T-helper 17 cell (primary cell): ENCODE measurements at places on chromosomes 12 and 14.

- peak; percentile 73 for DNase-seq
Observed at GRCh38 chr12:106223485-106224354, 24.1 kb downstream of the CKAP4 start.

- DNase-seq = no peak
Observed at GRCh38 chr14:98103705-98104104, 1168.3 kb downstream of the BCL11B start.

GRCh38 chr12:104414581-104415341 lies 42.0 kb upstream of the CHST11 start:
- DNase-seq = no peak

GRCh38 chr12:8519171-8519570 lies 5.9 kb downstream of the CLEC4D start:
- DNase-seq = no peak

DNA sequence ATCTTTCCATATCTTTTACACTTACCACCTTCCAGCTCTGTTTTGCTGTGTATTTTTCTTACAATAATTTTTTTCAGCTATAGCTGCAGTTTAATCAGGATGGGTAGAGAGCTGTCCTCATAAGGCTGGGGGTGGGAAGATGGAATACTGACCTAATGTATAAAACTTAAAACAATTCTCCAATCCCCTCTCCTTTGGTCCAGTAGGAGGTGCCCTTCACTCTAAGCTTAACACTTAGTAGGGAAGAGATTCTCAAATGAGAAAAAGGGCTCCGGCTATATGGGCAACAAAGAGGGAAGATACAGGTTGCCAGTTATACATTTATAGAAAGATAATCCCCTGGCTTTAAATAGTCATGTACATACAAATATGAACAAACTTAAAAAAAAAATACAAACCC lies 2.8 kb downstream of the ORMDL2 start:
- DNase-seq = no peak

DNA sequence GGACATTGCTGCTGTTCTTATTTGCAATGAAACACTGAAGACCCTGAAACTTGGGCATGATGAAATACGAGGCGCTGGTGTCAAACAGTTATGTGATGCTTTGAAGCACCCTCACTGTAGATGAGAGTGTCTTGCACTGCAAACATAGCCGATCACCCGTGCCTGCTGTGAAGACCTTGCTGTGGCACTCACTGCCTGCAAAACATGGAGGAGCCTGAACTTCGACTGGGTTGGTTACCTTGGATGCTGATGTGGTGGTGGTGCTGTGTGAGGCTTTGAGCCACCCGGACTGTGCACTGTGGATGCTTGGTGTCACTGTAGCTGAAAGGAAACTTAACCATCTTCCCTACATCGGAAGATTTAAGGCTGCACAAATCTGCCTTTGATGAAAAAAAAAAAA lies 162.9 kb downstream of the GLT1D1 start:
- DNase-seq = no peak

GRCh38 chr14:24911324-24912109 lies 138.4 kb downstream of the STXBP6 start:
- no peak for DNase-seq

GRCh38 chr14:58048219-58048618 lies 103.8 kb downstream of the ARMH4 start:
- no peak for DNase-seq

GRCh38 chr12:89862511-89863445 lies 154.1 kb upstream of the ATP2B1 start:
- peak; percentile 16 for DNase-seq

- no peak for DNase-seq
Observed at GRCh38 chr12:59298296-59298695, 297.5 kb upstream of the SLC16A7 start.

DNA sequence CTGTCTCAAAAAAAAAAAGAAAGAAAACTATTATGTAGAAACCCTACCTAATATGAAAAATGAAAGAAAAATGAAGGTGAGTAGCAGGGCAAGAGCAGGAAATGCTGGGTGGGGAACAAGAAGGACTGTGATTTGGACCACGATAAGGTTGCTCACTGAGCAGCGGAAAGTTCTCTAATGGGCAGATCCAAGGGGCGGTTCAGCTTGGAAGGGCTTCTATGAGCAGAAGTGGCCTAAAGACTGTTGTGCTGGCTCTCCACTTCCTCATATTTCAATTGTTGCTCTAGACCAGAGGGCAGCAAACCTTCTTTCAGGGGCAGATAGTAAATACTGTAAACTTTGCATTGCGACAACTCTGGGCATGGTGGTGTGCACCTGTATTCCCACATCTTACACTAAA lies 16.3 kb upstream of the NFYB start:
- no peak for DNase-seq

- DNase-seq = no peak
Observed at GRCh38 chr12:47277972-47278448, 198.3 kb upstream of the AMIGO2 start.

DNA sequence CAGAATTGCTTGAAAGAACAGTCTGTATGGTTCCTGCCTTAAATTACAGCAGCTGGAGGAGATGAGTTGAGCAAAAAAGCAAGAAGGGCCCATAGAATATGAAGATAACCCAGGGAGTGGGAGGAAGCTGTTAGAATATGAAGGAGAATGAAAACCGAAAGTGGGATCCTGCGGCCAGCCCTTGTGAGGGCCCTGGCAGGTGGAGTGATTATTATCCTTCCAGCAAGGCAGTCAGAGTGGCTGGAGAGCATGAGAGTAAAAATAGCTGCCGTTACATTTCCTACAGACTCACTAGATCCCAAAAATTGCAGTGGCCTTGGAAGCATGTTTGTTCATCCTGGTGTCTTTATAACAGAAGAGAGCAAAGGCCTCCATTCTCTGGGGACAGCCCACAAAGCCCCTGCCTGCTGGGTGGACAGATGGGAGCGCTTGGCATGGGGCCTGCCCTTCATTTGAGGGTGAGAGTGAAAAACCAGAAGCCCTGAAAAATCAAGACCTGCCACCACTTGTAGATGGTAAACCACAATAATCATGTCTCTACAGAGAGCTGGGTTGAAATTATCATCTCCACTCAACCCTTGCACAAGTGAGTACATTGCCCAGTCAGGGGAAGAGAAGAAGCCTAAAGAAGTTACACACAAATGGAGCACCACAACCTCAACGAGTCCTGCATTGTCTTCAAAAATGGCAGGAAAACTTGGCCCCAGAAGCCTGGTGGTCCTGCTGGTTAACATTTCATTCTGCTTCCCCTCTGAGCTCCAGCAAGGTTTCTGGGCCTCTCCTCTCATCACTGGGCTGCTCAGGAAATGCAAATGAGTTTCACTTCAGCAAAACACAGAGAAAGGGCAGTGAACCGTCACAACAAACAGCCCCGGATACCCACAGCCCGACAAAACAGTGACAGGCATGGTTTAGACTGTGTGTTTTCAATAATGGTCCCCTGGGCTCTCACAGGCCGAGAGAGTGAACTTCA lies 20.5 kb downstream of the ZDHHC22 start:
- DNase-seq = peak; percentile 19

- no peak for DNase-seq
Observed at GRCh38 chr14:104212206-104213095, 74.1 kb downstream of the KIF26A start.

GRCh38 chr14:104383996-104384775 lies 195.4 kb upstream of the C14orf180 start:
- no peak for DNase-seq

- DNase-seq = no peak
Observed at GRCh38 chr12:42978708-42979107, 389.2 kb upstream of the PRICKLE1 start.

- DNase-seq = no peak
Observed at GRCh38 chr14:73022051-73022450, 4.9 kb downstream of the ZFYVE1 start.

DNA sequence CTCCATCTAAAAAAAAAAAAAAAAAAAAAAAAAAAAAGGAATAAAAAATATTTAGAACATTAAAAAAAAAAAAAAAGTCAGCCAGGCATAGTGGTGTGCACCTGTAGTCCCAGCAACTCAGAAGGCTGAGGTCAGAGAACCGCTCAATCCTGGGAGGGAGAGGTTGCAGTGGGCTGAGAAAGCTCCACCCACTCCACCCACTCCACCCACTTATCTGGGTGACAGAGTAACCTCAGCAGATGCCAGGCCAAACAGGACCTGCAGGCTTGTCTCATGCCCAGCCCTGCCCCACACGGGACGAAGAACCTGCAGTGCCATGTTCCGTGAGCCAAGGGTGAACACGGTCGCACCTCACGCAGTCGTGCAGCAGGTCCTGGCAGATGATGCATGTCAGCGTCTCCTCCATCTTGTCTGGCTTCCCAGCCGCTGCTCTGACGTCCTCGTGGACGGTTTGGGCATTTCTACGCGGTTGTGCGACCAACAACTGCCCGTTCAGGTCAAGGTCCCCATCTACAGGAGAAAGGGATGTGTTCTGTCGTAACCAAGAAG lies 28.6 kb downstream of the CHFR start:
- no peak for DNase-seq

DNA sequence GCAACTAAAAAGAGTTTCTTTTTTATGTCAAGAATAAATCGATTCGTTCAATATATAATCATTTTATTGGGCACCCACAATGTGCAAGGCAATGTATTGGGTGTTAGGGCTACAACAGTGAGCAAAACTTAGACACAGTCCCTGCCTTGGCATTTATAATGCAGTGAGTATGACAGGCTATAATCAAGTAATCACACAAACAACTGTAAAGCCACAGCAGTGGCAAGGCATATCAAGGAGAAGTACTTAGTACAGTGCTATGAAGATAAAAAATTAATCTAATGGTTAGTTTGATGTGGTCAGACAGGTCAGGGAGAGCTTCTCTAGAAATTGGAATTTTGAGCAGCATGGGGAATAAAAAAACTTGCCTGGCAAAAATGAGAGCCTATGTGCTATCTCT lies 39.5 kb upstream of the OTOGL start:
- no peak for DNase-seq

DNA sequence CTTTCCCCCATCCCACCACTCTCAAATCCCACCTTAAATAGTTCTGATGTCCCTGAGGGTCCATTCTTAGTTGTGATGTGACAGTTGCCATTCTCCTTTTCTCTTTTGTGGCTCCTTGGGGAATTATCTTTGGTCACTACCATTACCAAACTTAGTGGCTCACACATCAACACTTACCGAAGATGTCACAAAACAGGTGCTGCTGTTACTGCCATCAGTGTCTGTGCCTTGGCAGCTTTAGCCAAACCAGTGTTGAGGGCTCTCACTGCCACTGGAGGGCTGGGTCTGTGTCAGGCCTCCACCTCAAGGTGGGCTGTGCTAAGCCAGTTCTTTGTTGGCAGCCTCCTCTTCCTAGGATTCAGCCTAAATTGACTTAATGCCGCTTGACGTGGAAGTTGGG lies 144.0 kb downstream of the MYRFL start:
- DNase-seq = no peak

DNA sequence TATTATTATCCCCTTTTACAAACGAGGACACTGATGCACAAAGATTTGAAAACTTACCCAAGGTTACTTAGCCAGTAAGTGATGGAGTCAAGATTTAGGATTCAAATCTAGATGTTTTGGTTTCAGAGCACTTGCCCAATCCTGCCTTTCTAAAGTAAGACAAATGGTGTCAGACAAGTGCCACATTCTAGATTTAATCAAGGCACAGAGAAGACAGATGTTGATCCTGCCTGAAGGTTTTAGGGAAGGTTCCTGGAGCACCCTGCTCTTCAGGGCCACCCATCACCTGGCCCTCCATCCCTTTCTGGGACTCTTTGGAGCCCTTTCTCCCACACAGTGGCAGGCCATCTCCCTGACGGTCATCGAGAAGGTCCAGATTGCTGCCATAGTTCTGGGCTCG lies 2.9 kb downstream of the MARCHF9 start:
- DNase-seq = no peak

DNA sequence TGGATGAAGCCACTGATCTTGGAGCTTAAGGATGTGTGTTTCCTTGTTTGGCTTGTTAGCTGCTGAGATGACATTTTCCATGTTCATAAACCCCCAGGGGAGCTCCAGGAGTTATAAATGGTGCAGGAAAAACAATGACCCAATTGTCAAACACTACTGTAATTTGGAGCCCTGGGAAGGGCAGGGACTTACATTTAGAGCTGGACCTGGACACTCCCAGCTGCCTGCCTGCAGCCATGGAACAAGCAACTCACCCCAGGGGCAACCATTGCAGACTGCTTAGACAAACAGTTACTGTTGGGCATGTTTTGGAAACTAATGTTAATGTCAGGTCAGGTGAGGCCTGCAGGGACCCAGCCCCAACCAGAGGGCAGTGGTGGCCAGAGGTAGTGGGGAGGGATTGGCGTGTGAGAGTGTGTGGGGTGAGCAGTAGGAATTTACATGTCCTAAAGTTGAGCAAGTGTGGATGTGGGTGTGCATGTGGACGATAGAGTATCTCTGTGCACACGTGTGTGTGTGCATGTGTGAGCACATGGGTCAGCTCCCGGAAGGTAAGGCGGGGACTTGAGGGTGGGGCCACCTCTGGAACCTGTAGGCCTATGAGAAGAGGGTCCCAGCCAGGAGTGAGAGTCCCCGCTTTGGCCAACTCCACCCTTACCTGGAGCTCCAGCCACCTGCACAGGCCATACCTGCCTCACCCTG lies 86.4 kb upstream of the NOS1 start:
- no peak for DNase-seq

GRCh38 chr14:42719391-42719790 lies 1112.7 kb downstream of the LRFN5 start:
- no peak for DNase-seq

DNA sequence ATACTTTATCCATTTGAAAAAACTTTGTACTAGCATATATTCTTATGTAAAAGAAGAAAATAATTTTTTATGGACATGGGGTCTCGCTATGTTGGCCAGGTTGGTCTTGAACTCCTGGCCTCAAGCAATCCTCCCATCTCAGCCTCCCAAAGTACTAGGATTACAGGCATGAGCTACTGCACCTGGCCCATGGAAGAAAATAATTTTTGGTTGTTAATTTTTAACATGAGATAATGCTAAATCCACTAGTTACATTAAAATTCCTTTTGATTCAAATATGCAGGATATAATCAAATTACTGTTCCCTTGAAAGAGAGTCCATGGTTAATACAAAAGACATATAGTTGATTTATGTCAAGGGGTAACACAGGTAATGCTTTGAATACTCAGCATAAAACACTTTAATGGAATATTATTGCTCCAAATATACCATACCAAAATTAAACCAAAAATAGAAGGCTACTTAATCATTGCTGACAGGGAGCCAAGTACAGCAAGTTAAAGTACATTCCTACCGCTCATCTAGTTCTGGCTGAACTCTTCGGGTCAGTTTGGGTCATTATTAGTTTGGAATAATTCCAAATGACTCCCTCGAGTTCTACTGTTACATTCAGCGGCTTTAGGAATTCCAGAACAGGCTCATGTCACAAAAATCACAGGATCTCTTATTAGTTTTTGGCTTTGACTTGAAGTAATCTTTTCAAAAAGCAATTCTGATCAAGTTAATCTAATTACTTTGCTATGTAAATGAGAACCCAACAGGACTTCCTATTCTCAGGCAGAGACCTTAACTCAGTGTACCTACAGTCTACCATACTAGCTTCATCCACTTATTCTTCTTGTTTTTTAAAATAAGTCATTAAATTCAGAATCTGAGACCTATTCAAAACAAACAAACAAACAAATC lies 6.1 kb downstream of the SOS2 start:
- no peak for DNase-seq
